ENCODE measurements at places on chromosomes 12 and 14.

GRCh38 chr12:41205070-41205709 is 17.1 kb downstream of the PDZRN4 start:
- no peak for DNase-seq

GRCh38 chr14:90534091-90534837 is 137.4 kb downstream of the CALM1 start:
- no peak for DNase-seq

- no peak for DNase-seq
Measured at GRCh38 chr14:99195602-99196309, 76.2 kb downstream of the BCL11B start.

DNA sequence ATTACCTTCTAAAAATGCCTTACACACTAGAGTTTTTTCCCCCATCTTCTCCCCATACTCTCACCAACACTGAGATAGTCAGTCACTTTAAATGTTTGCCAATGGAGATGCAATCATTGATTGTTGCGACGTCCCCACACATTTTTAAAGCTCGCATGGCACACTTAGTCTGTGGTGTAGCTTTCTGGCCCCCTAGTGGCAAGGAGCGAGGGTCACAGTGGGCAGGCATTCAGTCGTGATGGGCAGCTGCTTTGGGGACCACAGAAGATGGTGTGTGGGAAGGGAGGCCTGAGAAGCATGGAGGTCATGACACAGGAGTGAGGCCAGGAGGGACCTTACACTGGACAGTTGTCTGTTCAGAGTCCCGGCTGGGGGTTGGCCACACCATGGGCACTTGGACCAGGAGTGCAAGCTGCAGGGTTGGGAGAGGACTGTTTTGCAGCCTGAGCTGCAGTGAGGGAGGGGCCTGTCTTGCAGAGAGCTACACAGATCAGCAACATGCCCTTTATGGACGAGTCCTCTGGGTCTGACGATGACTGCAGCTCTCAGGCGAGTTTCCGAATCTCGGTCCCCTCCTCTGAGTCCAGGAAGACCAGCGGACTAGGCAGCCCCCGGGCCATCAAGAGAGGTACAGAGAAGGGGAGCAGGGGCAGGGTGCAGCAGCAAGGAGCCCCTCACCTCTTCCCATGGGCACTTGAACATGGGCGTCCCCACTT is 28.6 kb downstream of the PIGH start:
- peak; percentile 43 for DNase-seq

DNA sequence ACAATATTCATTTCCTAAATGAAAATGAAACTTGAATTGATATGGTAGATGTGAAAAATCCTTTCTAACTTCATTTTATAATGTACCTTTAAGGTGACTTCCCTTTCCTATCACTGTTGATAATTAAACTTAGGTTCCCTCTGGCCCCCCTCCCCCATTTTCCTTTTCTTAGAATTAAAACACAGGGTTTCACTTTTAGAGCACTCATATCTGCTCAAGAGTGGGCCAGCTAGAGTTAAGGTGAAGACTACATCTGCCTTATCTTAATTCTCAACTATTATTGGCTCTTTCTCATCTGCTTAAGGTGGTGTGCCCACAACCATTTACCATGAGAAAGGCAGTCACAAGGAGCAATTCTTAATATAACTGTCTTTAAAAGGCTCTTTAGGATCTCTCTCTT is 49.7 kb downstream of the LIN52 start:
- DNase-seq, result no peak

- DNase-seq, result no peak
Measured at GRCh38 chr12:52171950-52172512, 19.8 kb downstream of the KRT80 start.

DNA sequence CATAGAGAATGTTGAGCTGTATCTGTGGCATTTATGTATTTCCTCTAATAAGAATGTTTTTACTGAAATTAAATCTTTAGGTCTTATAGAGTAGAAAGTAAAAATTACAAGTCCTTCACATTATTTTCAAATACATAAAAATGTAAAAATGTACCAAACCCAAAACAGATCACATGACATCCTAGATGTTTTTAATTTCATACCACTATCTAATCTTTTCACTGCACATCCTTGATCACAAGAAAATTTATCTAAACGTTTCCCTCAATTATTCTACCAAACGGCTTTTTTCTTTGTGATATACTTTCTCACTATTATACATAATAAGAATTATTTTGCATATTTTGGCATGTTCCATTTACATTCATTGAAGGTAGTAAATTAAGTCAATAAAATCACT is 18.3 kb downstream of the SGPP1 start:
- DNase-seq, result no peak

- DNase-seq, result no peak
Measured at GRCh38 chr14:81765651-81766275, 232.1 kb upstream of the SEL1L start.

DNA sequence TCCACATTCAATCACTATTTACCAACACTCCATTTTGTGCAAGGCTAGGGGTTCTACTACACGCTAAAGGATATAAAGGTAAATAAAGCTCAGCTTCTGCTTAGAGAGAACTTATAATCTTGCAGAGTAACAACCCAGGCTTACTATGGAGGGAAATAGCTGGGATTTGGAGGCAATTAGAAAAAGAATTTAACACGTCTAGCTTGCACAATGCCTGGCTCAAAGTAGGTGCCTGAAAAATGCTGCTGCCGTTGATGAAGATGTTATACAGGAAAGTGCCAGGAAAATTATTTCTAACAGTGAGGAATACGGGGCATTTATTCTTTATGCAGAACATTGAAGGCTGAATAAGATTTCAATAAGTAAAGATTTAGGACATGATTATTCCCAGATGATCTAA is 214.2 kb downstream of the KITLG start:
- DNase-seq, result no peak

- no peak for DNase-seq
Measured at GRCh38 chr14:32588448-32589320, 259.6 kb downstream of the AKAP6 start.

GRCh38 chr14:50837271-50837670 is 6.3 kb upstream of the NIN start:
- no peak for DNase-seq

- DNase-seq, result no peak
Measured at GRCh38 chr12:130744274-130744673, 28.2 kb upstream of the RIMBP2 start.

- DNase-seq, result no peak
Measured at GRCh38 chr14:104037903-104038302, 47.6 kb upstream of the ASPG start.

- DNase-seq, result no peak
Measured at GRCh38 chr12:121713257-121713777, 765 bp downstream of the TMEM120B start.

DNA sequence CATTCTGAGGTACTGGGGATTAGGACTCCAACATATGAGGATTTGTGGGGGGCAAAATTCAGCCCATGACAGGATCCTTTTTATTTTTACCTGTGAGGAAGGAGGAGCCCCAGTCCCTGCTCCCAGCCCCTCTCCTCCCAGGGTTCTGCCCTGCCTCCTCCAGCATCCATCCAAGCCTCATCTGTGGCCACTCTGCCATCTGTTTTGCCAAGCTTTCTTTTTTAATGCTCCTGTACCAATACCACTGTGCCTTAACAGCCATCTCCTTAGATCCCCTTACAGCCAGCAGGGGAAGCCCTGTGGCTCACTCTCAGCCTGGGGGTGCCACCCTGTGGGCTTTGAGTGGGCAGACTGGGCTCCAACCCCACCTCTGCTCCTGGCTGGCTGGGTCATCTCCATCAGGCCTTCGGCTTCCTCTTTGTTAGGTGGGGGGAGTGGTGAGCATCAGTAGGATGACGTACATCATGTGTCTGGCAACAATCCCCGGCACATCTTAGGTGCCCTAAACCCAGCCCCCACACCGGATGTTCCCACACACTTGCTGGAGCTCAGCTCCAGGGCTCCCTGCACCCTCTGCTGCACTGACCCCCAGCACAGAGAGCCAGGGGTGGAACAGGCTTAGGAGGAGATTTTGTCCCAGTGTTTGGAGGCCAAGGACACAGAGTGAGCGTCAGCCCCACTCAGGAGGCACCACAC is 40.2 kb downstream of the CYP46A1 start:
- DNase-seq, result no peak

DNA sequence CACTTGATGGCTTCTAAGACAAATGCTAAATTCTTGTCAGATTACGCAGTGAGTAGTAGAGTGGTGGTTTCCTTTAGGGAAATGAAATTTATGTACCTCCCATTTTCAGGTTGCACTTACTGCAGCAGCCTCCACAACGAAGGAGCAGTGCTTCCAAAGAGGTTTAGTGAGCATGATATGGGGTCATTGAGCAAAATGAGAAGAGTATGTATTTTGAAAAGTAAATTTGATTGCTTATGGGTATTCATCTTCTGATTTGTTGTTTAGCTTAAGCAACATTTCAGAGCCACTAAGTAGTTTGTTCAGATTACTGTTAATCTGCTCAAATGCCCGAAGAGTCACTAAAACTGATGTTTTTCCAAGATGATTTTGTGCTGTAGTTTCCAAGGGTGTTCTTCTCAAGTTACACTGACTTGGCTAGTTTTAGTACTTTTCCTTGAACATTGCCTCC is 493.6 kb downstream of the PCNX1 start:
- DNase-seq, result no peak

DNA sequence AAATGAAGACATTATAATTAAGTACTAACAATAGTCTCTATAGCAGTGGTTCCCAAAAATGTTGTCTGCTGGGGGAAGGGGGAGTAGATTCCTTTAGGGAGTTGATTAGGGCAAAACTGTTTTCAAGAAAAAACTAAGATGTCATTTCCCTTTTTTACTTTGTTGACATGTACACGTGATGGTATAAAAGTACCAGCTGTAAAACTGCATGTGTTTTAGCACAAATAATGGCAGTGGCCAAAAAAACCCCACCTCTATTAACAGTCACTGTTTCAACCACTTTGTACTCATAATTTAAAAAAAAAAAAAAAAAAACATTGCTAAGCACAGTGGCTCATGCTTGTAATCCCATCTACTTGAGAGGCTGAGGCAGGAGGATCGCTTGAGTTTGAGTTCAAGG is 61.7 kb downstream of the PPP1R12A start:
- DNase-seq, result no peak

DNA sequence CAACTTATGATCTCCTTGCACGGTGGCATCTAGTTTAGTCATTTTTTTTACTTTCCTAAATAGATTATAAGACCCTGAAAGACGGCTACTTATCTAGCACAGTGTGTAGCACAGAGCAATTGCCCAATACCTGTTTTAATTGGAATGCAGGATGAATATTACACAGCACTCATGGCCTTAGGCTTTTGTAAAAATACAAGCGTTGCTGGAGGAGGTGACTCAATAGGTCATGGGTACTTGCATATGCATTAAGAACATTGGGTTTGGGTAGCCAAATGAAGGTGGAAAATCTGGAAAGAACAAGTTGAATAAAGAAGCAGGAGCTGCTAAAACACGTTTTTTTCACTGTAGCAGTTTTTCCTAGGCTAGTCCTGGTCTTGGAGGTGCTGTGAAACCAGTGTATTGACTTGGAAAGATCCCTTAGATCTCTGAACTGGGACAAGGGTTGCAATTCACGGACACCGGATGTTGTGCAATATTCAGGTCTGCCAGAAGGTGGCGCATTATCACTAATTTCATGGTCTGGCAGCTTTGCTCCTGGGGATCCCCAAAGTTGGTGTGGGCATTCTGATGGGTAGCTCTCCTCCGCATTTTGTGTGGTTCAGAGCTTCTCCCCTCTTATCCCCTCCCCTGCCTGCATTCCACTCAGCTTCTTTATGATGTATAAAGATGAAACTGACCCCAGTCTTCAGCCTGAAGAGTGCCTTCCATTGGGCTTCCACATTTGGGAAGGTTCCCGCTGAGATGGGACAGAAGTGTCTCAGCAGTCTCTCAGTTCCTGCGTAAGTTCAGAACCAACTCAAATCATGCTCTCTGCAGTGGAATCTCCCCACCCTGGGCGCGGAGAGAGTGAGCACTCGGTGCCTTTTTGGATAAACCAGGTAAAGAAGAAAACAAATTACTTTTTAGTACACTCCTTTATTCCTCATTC is 278.3 kb downstream of the NRXN3 start:
- no peak for DNase-seq

DNA sequence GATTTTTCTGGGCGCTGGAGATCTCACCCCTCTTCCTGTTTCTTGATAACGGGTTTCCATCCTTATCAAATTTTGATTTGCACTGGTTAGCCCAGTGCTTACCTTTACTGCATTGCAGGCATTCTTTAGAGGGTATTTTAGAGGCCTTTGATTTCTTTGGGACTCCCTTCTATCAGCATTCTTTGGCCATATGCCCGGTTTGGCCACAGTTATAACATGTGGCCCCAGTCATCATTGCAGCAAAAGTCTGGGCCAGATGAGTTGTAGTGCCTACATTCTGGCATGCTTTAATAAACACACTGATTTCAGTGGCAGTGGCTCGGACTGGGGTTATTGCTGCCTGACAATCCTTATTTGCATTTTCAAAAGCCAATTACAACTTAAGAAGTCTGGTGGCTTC is 82.3 kb downstream of the KCNMB4 start:
- DNase-seq, result no peak

- DNase-seq, result no peak
Measured at GRCh38 chr12:1382826-1383225, 211.6 kb downstream of the FBXL14 start.

- DNase-seq, result no peak
Measured at GRCh38 chr14:104577426-104577825, 2.1 kb upstream of the C14orf180 start.

GRCh38 chr12:2486796-2487195 is 308.0 kb upstream of the FKBP4 start:
- DNase-seq, result no peak

DNA sequence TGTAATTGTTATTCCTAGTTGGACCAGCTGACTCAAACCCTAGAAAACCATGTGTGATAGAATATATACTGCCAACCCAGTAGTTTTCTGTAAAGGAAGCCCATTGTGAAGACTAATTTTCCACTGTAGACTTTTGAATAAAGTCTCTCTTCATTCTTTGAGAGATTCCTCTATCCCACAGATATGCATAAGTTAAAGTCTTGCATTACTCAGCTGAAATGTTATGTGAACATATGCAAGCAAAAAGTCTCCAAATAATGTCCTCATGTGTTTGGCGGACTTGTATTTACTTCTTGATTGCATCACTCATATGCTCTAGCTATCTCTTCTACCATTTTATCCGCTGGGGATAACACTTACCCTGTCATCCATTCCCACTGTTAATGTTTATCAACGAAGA is 35.1 kb upstream of the OTOGL start:
- no peak for DNase-seq

GRCh38 chr12:115320967-115321366 is 637.0 kb upstream of the TBX3 start:
- no peak for DNase-seq

DNA sequence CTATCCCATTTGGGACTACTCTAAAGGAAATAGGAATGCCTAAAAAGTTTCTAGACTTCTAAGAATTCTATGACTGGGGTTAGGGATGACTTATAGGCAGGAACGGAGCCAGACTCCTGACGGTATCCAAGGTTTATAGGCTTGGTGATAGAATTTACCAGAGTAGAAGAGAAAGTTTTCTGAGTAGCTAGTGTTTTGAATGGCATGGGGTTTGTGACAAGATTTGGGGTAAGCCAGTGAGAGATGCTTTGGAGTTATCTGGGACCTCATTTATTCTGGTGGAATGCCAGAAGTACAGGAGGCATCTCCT is 444.6 kb downstream of the RAD51B start:
- no peak for DNase-seq
